Right lobe of liver (tissue), 6 donors: ENCODE measurements at places on chromosomes 4 and X. TPM values are rescaled to one million over a fixed set of nuclear protein-coding genes. Genes with fewer than 3 reads are reported as not detected.

- no peaks in the 10 kb centered on the region for H3K27me3 ChIP-seq
- H3K4me1 ChIP-seq, result no peaks in the 10 kb centered on the region
- no peak for DNase-seq
- H3K36me3 ChIP-seq, result no peaks in the 10 kb centered on the region
- no peak overlapping the region for H3K27ac ChIP-seq
Observed at GRCh38 chr4:109011241-109012026, 248.6 kb upstream of the ETNPPL start.

GRCh38 chrX:37350034-37350365 is 836 bp downstream of the PRRG1 start:
- no peak for DNase-seq
- peak overlapping the region; percentile 49 for H3K4me3 ChIP-seq
- H3K4me1 ChIP-seq, result peaks cover 4% of the 10 kb centered on the region
- H3K27ac ChIP-seq, result peak overlapping the region; percentile 70
- H3K36me3 ChIP-seq, result no peaks in the 10 kb centered on the region
- H3K27me3 ChIP-seq, result no peaks in the 10 kb centered on the region

GRCh38 chrX:138128027-138128671 is 562.2 kb downstream of the ZIC3 start:
- no peak for DNase-seq
- H3K4me1 ChIP-seq, result no peaks in the 10 kb centered on the region
- no peaks in the 10 kb centered on the region for H3K36me3 ChIP-seq
- H3K4me3 ChIP-seq, result no peak overlapping the region

- H3K4me1 ChIP-seq, result no peaks in the 10 kb centered on the region
- no peaks in the 10 kb centered on the region for H3K27me3 ChIP-seq
- H3K27ac ChIP-seq, result no peak overlapping the region
- no peaks in the 10 kb centered on the region for H3K36me3 ChIP-seq
- DNase-seq, result no peak
Observed at GRCh38 chrX:30161043-30161442, 54.3 kb upstream of the MAGEB2 start.

COL4A6 gene
- not detected for total RNA-seq

GRCh38 chr4:127403471-127404084 is 229.2 kb upstream of the INTU start:
- H3K27me3 ChIP-seq, result no peaks in the 10 kb centered on the region
- no peak overlapping the region for H3K27ac ChIP-seq
- H3K4me1 ChIP-seq, result no peaks in the 10 kb centered on the region
- H3K4me3 ChIP-seq, result no peak overlapping the region
- no peaks in the 10 kb centered on the region for H3K36me3 ChIP-seq
- DNase-seq, result no peak

GRCh38 chr4:79017481-79017880 is 78.2 kb upstream of the PAQR3 start:
- H3K27me3 ChIP-seq, result no peaks in the 10 kb centered on the region
- no peak for DNase-seq
- H3K27ac ChIP-seq, result no peak overlapping the region
- H3K36me3 ChIP-seq, result no peaks in the 10 kb centered on the region
- no peak overlapping the region for H3K4me3 ChIP-seq
- no peaks in the 10 kb centered on the region for H3K4me1 ChIP-seq

DNA sequence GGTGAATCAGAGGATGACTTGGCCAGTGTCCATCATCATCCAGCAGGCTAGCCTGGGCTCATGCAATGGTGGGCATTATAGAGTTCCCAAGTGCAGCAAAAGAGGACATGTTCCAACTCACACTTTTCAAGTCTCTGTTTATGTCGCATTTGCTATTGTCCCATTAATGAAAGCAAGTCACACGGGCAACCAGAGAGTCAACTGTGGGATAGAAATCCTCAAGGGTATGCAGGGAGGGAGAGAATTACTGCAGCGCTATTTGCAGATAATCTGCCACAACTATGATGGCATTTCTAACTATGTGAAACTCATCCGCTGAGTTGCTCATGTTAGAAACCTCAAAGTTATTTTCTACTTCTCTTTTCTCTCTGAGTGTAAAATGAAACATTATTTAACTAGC is 78.5 kb upstream of the TAB3 start:
- DNase-seq, result no peak
- no peak overlapping the region for H3K27ac ChIP-seq
- no peaks in the 10 kb centered on the region for H3K4me1 ChIP-seq

- H3K27ac ChIP-seq, result no peak overlapping the region
- H3K36me3 ChIP-seq, result no peaks in the 10 kb centered on the region
- peak overlapping the region; percentile 43 for H3K4me3 ChIP-seq
- no peak for DNase-seq
- peaks cover 71% of the 10 kb centered on the region for H3K27me3 ChIP-seq
Observed at GRCh38 chr4:112515198-112516065, 548 bp downstream of the NEUROG2 start.

DUX4 gene
- total RNA-seq, result not detected

- H3K4me3 ChIP-seq, result no peak overlapping the region
- no peak for DNase-seq
- H3K4me1 ChIP-seq, result peaks cover 10% of the 10 kb centered on the region
- no peak overlapping the region for H3K27ac ChIP-seq
Observed at GRCh38 chr4:88244816-88245579, 39.4 kb downstream of the PPM1K start.

VCX3A gene
- total RNA-seq, result not detected

PDZD4 gene
- 1.4 TPM for total RNA-seq

DNA sequence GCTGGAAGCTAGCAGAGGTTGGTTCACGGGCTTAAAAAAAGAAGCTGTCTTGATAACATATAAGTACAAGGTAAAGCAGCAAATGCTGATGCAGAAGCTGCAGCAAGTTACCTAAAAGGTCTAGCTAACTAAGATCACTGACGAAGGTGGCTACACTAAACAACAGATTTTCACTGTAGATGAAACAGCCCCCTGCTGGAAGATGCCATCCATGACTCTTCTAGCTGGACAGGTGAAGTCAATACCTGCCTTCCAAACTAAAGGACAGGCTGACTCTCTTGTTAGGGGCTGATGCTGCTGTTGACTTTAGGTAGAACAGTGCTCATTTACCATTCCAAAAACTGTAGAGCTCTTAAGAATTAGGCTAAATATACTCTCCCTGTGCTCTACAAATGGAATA is 99.5 kb downstream of the FBXW7 start:
- no peaks in the 10 kb centered on the region for H3K4me1 ChIP-seq
- no peaks in the 10 kb centered on the region for H3K36me3 ChIP-seq
- H3K27ac ChIP-seq, result no peak overlapping the region
- no peak overlapping the region for H3K4me3 ChIP-seq

PNMA6A gene
- total RNA-seq, result 20.4 TPM

- no peak overlapping the region for H3K4me3 ChIP-seq
- no peaks in the 10 kb centered on the region for H3K36me3 ChIP-seq
- no peaks in the 10 kb centered on the region for H3K27me3 ChIP-seq
Observed at GRCh38 chr4:79241846-79242245, 84.0 kb downstream of the NAA11 start.
